ENCODE measurements at places on chromosomes 5 and 9.
A peak's percentile ranks its signal among the peaks of the same experiment; 100 is the strongest.

DNA sequence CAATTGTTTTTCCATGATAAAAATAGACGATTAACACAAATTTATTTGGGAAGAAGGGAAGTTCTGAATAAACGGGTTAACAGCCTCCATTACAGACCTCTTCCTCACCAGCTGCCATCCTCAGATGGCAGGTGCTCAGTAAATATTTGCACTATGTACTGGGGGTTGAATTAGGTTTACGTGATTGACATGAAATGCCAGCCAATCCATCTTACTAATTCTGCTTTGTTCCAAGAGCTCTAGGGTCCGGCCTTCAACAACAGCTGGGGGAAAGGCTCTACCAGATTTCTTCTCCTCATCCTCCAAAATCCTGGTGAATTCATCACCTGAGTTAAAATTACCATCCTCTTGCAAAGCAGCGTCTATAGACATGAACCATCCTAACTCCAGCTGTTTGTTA, 104.6 kb downstream of the MTX3 start:
- DNase-seq: no peak

- no peak for DNase-seq
Observed at GRCh38 chr5:155624597-155625241, 611.2 kb downstream of the KIF4B start.

DNA sequence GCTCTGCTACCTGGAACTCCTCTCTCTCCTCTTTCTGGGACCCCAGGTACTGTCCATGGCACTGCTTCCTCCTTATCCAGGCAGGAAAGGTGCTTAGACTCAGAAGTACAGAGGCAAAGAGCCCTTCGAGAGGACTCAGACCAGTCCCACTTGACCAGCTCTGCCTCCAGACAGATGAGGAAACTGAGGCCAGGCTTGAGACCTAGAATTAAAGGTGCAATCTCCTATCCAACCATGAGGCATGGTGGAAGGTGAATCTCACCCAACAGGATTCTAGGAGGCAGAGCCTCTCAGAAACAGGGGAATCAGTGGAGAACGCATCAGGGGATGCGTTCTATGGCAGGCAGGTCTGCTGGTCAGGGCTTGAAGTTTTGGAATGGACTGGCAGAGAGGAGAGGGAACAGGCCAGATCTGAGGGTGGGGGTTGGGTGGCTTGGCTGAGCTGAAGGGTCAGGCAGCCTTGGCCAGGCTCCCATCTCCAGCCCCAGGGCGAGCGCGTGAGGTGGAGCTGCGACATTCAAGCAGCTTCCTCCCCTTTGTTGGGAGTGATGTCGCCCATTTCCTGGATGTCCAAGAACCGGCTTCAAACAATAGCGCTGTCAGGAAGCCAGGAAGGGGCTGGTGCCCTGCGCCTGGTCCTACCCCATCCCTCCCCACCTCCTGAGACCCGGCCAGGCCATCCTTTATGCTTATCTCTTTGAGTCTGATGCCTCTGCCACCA, 26.2 kb downstream of the NDUFA8 start:
- DNase-seq: no peak

GRCh38 chr5:68180121-68181038, 35.2 kb upstream of the PIK3R1 start:
- no peak for DNase-seq

DNA sequence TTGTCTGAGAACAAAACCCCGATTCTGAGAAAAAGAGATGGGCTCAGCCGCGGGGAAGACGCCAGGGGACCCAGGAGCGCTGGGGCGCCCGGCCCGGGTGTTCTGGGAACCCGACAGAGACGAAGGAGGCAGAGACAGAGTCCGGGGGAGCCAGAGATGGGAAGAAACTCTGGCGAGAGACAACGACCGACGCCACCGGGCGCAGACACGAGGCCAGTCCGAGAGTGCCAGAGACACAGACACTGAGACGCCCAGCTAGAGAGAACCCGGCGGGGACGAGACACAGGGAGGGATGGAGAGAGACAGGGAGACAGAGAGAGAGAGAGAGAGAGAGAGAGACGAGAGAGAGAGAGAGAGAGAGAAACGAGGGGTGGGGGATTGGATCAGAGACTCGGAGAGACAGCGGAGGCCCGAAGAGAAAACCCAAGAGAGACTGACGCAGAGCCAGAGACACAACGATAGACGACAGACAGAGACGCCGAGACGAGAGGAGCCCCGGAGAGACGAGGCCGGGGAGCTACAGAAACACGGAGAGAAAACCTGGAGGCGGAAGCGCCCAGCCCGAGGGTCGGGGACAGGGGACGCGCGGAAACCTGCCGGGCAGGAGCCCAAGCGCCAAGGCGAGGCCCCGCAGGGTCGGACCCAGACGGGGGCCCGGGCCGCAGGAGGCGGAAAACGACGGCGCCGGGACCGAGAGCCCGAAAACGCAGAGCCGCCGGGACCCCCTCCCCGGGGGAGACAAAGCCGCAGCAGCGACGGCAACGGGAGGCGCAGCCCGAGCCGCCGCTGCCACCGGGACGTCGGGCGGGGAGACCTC, 3.3 kb downstream of the NR5A1 start:
- no peak for DNase-seq

- DNase-seq: no peak
Observed at GRCh38 chr5:141958113-141958512, at the start of gene PCDH12. TSS of gene PCDH12 (minus strand) at chr5:141958202. CDS start at chr5:141957851, 351 bp downstream.

- no peak for DNase-seq
Observed at GRCh38 chr5:139725073-139725830, 70.4 kb upstream of the PSD2 start.

GRCh38 chr9:98416294-98417248, 161.1 kb upstream of the TBC1D2 start:
- DNase-seq: no peak

- DNase-seq: no peak
Observed at GRCh38 chr9:79615038-79615437, 43.3 kb downstream of the TLE4 start.

DNA sequence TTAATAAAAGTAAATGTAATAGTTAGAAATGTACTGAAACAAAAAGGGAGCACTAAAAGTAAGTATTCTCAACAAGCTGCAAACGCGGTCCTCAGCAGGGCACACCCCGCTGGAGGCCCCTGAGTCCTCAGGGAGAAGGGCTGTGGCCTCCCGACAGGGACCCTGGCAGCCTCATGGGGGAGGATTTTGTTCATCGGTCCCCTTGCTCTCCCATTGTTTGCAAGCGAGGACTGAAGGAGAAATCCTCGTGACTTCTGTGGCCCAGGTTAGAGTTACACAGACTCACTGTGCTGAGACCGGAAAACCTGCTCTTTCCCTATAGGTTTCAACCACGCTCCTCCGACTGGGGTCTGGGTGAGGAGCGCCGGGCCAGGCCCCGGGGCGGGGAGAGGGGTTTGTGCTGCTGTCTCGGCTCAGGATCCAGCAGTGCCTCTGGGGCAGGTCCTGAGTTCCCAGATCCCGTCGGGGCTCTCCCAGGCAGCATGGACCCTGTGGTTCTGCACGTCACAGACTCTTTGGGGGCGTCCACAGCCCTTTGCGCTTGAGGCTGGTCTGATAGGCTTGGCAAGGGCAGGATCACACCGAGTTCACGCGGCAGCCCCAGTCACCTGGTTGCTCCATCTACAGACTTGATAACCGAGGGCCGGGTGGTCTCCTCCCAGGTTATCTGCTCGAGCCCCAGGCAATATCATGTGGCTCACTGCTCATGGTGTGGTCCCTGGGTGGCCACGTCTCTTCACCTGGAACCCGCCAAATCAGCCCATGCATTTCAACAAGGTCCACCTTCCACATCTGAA, 38.8 kb downstream of the MRPL36 start:
- DNase-seq: no peak

DNA sequence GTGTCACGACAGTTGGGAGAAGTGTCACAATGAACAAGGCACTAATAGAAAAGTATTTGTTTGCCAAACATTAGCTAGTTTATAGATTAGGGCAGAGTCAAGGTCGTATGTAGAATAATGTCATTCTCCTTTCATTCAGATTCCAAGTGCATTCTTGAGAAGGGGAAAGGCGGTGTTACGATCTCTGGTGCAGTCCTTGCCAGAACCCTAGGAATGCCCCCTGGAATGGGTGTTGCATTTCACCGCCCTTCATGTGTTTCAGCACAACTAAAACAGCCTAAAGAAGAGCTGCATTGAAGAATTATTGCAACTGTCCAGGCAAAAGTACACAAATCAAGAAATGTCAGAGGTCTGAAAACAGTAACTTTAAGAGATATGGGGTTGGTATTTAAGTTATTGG, 721.0 kb upstream of the WWC1 start:
- DNase-seq: no peak

GRCh38 chr5:110854200-110854599, 115.4 kb downstream of the SLC25A46 start:
- no peak for DNase-seq

DNA sequence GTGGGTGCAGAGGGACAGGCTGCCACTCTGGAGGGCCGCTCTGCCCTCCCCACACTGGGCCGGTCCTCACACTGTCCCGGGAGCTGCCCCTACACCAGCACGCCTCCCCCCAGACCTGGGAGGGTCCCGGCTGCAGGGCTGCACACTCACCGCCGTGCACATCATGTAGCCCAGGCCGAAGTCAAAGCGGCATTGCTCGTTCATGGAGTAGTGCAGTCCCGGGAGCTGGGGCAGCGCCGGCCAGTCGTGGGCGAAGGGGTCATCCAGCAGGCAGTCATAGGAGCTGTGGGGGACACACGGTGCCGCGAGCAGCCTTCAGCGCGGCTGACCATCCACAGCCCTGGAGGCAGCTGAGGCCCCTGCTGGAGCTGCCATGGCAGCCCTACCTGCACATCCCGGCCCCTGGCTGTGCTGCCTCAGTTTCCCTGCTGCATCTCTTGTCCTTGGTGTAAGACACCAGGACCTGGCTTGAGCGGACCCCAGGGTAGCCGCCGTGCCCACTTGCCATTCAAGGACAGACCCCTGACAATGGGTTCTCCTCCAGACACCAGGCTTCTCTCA, 93.2 kb downstream of the ZNF354C start:
- no peak for DNase-seq

- DNase-seq: no peak
Observed at GRCh38 chr5:150559701-150560100, 51.8 kb downstream of the NDST1 start.

DNA sequence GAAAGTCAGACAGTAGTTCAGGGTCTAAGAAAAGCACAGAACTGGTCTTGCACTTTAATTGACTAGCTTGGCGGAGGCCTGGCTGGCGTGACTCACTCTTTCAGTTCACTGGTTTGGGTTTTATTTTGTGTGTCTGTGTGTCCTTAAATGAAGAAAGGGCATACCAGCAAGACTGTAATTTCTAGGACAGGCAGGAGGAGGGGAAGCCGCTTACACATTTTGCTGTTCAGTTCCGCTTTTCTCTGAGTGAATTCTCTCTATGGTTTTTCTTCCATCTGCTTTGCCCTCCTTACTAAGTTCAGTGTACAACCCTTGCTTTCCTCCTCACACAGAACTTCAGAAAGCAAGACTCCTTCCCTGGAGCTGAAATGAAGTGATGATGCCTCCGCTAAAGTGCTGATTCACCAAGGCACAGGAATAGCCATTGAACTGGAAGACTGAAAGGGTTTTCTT, 150.8 kb downstream of the MEF2C start:
- no peak for DNase-seq

GRCh38 chr5:39876146-39876545, 451.4 kb upstream of the DAB2 start:
- no peak for DNase-seq

DNA sequence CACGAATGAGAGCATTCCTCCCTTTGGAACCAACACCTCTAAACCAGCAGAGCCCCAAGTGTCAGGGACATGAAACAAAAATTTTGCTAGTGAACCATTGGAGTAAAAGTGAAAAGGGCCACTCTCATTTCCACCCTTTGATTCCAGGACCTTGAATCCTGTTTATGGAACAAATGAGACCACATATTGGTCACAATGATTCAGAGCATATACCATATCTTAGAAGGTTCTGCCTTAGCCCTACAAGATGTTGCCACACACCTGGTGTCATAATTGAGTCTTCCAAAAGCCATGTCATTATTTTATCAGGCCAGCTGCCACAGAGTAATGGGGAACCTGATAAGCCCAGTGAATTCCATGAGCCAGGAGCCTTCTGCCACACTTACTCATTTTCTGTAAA, 66.3 kb upstream of the ZBTB43 start:
- DNase-seq: no peak

- no peak for DNase-seq
Observed at GRCh38 chr5:3230941-3231340, 364.7 kb upstream of the IRX1 start.

- DNase-seq: no peak
Observed at GRCh38 chr5:39698838-39699560, 274.2 kb upstream of the DAB2 start.

- DNase-seq: no peak
Observed at GRCh38 chr5:111914966-111915636, 158.1 kb upstream of the NREP start.

- no peak for DNase-seq
Observed at GRCh38 chr5:54217826-54218503, 92.4 kb downstream of the ARL15 start.

DNA sequence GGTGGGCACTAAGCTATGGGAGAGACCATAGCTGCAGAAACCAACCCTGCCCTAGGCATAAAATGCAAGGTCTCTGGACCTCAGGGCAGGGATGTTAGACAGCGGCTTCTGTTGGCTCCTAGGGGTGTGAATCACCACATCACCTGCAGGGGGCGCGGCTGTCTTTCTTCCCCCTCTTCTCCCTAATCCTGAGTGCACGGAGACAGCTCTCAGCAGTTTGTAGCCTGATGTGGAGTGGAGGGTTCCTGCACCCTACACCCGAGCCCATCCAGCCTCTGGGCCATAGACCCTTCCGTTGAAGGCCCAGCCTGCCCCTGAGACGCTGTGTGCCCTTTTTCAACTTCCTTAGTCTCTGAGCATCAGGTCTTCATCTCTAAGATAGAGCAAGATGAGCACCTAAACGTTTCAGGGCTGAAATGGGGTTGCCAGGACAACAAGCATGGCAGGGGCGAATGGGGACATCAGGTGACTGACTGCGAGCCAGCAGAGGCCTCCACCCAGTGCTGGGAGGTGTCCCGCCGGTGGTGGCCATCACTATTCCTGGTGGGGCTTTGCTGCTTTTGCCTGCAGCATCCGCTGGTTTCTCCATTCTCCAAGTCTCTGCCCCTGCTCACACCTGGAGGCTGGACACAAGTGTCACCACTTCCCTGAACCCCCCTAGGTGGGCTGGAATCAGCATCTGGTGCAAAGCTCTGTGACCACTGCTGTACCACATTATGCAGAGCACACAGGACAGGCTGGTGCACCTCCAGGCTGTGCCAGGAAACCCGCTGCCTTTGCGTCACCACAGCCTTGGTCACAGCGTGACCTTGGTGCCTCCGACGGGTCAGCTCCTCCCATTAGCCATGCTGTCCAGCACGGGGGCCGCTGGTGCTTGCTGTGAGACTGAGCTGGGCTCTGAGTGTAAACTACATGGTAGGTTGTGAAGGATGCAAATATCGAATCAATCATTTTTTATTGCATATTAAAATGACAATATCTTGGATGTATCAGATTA, 2.5 kb upstream of the SEC16A start:
- peak; percentile 85 for DNase-seq

DNA sequence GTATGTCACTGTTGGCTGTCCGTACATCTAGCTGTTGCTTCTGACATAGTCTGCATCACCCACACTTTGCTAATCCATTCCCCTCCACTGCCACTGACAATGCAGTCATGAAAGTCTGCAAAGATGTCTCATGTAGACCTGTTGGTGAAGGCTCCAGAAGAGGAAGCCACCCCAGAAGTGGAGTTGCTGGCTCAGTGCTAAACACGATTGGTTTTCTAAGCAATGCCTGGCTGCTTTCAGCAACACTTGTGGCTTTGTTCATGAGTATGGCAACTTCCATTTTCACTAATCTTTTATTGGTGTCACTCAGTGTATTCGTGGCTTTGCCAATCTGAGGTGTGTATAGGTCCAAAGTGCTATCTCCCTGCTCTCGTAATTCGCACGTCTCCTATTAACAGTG, 288.1 kb downstream of the GADD45G start:
- DNase-seq: no peak

- no peak for DNase-seq
Observed at GRCh38 chr5:102718819-102719218, 36.3 kb upstream of the PAM start.
